ENCODE measurements at places on chromosomes 4 and X. TPM values are rescaled to one million over a fixed set of nuclear protein-coding genes. Genes with fewer than 3 reads are reported as not detected.

PLAC1 gene
- not detected for total RNA-seq

FAM53A gene
- 2.4 TPM for total RNA-seq

GRCh38 chr4:64897683-64898082 lies 488.4 kb upstream of the TECRL start:
- no peak for DNase-seq

DNA sequence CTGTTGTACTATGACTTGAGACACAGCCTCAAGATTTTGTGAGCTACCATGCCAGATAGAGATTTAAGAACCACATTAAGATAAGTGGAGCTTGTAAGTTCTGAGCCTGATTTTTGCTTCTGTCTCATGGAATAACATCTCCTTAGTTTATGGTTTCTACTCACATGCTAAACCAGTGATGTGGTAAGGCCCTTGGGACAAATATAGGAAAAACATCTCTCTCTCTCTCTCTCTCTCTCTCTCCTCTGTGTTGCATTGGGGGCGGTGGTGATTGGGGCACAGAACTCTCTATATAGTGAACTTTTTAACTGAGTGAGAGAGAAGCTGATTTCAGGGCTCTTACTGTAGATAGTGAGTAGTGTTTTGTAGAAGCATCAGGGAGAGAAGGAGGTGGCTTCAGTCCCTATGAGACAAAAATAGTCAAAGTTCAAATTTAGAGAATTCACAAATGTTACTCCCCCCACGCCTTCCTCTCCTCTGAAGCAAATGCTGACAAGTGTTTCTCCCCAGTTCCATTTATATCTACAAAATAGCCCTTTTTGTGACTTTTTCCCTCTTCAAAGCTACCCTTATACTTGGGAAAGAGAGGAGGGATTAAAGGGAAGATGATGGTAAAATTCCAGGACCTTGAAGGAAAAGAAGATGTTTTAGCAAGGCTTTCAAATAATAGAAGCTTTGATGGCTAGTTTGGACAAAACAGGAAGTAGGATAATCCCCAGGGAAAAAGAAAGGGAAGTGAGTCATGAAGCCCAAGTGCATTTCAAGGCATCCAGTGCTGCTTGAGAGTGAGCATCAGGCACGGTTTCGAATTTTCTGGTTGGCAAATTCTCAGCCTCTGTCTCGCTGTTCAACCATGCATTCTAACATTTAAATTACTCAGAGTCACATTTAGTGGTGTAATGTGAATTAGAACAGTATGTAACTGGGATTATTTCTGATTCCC lies 134.3 kb upstream of the AP1S2 start:
- no peak for DNase-seq

SHROOM3 gene
- total RNA-seq = not detected

DNA sequence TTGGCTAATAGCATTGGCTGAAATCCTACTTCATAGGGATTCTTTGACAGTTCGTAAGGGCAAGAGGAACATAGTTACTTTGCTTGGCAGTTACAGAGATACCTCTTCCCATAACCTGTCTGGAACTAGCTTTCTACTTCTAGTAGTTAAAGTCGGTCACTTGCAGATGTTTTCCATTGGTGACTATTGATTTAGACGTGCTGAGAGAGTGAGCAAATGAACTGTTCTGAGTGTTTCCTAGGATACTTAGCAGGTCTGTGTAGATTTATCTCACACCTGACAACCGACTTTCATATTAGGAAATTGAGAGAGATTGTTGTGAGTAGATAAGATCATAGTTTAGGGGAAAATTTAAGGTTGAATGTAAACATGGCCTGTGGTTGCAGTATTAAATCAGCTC lies 116.8 kb downstream of the TSPAN7 start:
- no peak for DNase-seq

DNA sequence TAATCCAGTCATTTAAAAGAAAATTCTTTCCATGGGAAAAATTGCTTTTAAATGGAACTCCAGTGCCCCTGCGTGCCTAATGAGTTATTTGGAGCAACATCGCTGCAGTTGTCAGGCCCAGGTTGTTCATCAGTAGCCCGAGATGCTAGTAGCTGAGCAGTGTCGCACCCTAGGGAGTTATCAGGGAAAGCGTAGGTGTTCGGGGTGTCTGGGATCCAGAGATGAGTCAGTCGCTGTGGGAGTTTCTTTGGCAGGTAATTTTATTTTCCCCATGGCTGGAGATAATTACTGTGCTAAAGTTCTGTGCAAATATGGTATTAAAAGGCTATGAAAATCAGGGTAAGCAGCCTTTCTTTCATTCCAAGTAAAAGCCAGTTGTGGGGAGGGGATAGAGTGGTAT lies 49.4 kb downstream of the ANXA3 start:
- no peak for DNase-seq

CENPVL2 gene
- total RNA-seq = not detected

DIAPH2 gene
- total RNA-seq = 11.4 TPM

DNA sequence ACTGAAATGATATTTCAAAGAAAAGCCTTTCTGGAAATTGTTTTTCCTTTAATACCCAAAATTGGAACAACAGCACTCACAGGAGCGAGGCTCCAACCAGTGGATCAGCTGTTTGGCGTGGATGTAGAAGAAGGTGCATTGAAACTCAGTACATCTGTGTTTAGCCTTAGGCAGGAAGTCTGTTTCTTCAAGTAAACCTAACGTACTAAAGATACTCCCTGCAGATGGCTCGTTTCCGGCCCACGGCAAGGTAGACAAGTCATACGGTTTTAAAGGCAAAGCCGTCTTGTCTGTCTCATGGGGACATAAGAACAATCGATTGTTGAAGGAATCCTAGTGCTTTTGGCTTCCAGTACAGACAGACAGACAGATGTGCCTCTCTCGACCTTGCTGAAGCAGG lies 50.0 kb upstream of the CLCN4 start:
- DNase-seq = peak; percentile 58

DNA sequence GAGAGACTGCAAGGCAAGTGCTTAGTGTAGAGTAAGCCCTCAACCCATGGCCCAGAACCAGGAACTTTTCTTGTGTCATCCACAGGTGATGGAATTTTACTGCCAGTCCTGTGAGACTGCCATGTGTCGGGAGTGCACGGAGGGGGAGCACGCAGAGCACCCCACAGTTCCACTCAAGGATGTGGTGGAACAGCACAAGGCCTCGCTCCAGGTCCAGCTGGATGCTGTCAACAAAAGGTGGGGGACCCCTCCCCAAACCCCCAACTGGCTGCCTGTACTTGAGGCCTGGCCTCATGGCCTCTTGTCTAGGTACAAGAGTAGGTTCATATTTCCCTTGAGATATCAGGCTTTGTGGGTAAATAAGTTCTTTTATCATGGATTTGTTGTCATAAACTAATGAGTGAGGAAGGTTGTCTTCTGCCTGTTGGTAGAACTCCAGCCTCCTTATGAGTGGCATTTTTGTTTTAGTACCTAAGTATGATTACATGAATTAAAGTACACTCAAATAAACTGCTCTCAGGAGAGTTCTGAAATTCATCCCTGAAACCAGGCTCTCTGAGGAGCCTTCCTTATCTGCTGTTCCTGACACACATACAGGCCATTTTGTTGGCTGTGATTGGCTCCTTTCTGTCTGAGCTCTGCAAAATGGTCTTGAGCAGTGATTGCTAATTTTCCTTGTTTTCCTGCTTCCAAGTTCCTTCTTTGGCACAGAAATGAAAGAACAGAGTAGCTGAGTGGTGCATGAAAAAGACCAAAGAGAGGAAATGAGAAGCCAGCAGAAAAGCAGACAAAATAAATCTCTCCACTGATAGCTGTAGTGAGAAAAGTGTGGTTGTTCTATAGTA lies 51.4 kb upstream of the MND1 start:
- DNase-seq = no peak

MAGEC3 gene
- not detected for total RNA-seq

All from CD4-positive, alpha-beta T cell (primary cell).